Activated CD4-positive, CD25-positive, alpha-beta regulatory T cell (primary cell): ENCODE measurements at places on chromosomes 4 and X.
A peak's percentile ranks its signal among the peaks of the same experiment; 100 is the strongest.

DNA sequence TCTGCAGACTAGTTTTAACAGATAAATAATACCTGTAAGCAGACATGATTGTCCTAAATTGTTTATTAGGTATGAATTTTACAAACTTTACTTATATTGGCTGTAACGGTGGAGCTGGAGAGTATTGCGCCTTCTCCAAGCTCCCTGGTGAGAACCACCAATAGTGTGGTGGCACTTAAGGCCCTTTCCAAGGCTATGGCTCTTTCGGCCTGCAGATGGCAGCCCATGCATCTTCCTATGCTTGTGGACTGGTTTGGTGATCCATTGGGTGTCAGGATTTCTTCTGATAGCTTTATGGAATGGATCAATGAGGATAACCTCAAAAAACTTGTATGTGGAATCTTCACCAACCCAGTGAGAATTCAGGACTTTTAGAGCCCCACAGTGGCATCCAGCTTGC lies 7.8 kb downstream of the LARP1B start:
- no peak for DNase-seq

DNA sequence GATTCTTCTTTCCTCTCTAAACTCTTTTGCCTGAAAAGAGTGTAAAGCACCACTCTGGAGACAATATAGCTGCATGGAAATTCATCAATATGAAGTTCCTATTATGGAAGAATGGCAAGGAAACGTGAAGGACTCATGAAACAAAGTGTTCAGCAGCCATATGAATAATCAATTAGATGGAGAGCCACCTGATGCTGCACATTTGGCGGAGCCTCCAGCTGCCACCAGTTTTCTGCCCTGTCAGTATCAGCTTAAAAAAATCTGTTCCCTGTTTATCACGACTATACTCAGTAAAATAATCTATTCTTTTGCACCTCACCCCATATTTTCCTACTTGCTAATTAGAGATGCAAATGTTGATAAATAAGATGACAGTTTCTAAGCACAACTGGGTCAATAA lies 276.0 kb downstream of the UNC5C start:
- DNase-seq = no peak

- no peak for DNase-seq
Measured at GRCh38 chr4:163731071-163731470, 236.6 kb downstream of the TMA16 start.

DNA sequence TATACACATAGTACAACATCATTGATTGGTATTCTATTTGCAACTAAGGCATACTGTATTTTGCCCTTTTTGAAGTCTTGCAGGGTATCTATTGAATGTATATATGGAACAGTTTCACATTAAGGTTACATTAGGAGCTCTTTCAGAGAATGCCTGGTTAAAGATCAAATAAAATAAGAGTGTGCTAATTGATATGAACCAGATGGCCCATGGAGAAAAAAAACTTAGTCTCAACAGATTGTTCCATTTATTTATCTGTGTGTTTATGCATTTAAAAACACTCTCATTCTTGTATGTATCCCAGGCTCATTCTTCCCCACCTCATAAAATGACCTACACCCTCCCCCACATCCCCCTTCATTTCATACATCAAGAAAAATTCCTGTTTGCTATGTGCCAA lies 35.2 kb upstream of the GRIA2 start:
- no peak for DNase-seq

DNA sequence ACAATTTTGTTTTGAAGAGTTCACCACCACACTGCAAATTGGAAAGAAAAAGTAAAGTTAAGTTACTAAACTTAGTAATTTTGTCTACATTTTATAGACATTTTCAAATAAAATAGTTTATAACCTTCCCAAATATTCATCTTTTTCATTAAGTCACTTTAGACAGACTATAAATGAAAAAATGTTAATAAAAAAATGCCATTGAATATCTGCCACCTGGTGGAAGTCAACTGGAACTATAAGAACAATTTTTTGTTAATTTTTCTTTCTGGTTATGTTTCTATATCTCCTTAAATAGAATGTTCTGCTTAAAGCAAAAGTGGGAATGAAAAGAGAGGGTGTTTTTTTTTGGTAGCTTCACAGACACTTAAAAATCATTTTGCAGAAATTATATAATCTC lies 534.4 kb upstream of the PCDH10 start:
- no peak for DNase-seq

- DNase-seq = no peak
Measured at GRCh38 chr4:89765966-89766365, 71.0 kb downstream of the SNCA start.

DNA sequence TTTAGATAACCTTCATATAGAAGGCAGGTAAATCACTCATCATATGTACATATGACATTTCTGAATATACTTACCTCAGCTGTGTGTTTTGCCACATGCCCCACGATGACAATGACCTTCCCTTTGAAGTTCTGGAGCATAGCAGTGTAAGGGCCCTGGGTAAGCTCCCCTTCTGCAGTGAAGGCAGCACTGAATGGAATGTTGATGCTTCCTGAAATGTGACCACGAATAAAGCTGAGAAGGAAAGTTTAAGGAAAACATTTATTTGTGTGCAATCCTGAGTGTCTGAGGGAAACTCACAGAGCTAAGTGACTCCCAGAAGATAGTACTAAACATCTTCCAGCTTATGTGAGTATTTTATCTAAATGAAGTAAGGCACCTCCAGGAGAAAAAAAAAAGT lies 200.1 kb downstream of the NPNT start:
- DNase-seq = no peak

GRCh38 chr4:87073199-87074120 lies 138.6 kb downstream of the AFF1 start:
- DNase-seq = peak; percentile 5

DNA sequence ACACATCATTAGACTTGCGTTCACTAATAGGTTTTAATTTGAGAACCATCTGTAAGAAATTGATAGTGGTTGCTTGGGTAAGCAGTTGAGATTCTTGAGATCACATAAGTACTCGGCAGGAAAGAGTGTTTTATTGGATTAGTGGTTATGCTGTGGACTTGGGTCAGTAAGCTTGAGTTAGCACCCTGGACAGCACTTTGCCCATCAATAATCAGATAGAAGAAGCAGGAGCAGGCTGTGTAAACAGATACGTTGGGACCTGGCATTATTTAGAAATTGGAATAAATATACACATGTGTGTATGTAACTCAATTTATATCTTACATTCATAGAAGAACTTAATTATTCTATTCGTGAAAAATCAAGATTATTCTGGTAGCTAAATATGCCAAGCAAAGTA lies 357.5 kb upstream of the SMIM31 start:
- DNase-seq = no peak

DNA sequence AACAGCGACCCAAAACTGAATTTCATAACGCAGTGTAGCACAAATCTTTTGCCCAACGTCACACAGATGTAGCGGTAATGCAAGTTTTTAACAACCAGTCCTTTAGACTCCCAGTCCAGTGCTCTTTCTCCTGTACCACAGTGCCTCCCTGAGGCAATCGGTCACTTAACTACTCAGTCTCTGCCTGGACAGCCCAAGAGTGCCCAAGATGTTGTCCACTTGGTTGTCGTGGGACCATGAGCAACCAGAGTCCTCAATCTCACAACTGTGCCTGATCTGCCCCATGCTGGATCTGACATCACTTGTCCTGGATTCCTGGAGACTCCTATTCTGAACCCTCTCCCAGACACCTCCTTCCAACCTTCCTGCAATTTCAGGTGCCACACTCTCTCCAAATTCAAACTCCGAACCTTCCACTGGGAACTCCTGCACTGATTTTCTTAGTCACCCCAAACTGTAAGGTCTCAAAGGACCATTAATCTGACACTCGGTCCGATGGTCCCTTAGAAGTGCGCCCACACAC lies 702 bp downstream of the MMGT1 start:
- no peak for DNase-seq

- no peak for DNase-seq
Measured at GRCh38 chrX:38560776-38561125, 591 bp upstream of the TSPAN7 start.

DNA sequence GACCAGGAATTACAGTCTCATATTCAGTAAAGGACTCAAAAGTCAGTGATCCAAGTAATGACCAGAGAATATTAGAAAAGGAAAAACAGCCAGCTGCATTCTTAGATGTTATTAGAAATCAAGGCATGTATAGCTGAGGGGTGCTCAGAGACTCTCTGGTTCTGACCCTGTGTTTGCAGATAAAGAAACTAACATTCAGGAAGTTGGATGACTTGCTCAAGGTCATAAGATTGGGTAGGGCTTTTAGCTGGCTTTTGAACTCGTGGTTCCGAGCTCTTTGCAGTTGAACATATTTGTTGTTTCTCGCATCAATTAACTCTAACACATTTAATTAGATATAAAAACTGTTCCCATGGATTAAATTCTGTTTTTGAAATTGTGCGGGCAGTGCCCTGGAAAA lies 62.5 kb upstream of the ENPP6 start:
- no peak for DNase-seq

DNA sequence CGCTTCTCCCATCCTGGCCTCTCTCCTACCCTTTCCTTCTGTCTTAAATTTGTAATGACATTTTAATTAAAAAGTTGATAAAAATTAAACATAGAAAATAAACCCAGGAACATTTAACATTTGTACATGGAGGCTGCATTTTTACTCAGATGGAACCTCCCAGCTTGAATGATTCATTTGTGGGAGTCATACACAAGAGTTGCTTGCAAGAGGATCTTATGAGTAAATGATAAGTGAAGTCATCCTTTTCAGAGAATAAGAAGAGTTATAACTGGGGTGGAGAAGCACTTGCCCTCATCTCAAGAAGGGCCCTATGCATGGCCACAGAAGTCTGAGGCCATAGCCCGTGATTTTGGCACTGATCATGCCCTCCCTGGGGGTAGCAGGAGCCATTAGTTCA lies 482.9 kb upstream of the BOD1L1 start:
- DNase-seq = no peak

DNA sequence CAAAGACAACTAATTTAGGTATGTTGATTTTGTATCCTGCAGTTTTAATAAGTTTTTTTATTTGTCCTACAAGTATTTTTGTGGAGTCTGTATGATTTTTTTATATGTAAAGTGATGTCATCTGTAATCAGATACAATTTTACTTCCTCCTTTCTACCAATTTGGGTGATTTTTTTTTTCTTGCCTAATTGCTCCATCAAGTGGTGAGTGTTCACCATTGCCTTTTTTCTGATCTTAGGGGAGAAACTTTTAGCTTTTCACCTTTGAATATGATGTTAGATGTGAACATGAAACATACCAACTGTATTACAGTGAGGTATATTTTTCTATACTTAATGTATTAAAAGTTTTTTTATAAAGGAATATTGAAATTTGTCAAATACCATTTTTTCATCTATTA lies 362.3 kb downstream of the PABPC4L start:
- DNase-seq = no peak

DNA sequence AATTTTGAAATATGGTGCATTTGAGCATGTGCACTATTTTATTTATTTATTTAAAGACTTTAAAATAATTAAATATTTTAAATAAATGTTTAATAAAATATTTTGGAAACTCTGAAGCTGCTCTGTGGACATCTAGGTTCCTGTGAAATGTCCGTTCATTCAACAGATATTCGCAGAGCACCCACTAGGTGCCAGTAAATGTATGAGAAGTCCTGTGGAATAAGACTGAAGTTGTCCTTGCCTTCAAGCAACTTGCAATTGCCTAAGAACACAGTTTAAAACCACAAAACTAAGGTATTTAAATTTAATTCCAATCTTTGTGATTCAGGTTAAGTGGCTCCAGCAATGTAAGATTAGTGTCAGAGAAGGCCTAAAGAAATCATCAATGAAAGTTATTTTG lies 306.7 kb downstream of the GBA3 start:
- no peak for DNase-seq

DNA sequence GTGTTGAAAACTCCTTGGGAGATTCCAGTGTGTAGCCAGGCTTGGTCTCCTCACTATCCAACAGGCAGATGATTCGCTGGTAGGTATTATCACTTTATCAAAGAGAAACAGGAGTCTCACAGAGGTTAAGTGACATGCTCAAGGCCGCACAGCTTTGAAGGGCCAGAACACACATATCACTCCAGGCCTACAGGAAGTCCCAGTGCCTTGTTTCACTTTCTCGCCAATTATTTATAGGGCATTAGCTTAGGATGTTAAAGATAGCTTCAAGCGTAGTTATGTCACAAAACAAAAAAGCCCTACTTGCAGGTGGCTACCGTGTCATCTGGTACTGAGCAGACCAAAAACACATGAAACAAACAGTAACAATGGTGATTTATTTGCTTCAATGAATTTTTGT lies 13.2 kb downstream of the ATP8A1 start:
- DNase-seq = no peak

- DNase-seq = no peak
Measured at GRCh38 chr4:60345392-60345791, 854.7 kb upstream of the ADGRL3 start.

GRCh38 chr4:76194325-76194724 lies 19.3 kb downstream of the SCARB2 start:
- no peak for DNase-seq
